Smooth muscle cell of trachea (primary cell): ENCODE measurements at places on chromosomes 6 and 20. TPM values are rescaled to one million over a fixed set of nuclear protein-coding genes. Genes with fewer than 3 reads are reported as not detected.

The WFDC5 gene
- total RNA-seq, result not detected in 2 replicates

The WFDC2 gene
- not detected in 2 replicates for total RNA-seq

The BANF2 gene
- not detected in 2 replicates for total RNA-seq

The MOG gene
- not detected in 2 replicates for total RNA-seq

The RGS17 gene
- 13.4 and 25.5 TPM in 2 replicates for total RNA-seq

The PDE7B gene
- 45.7 and 48.1 TPM in 2 replicates for total RNA-seq

The BRD2 gene
- total RNA-seq, result 102 and 104 TPM in 2 replicates

The SEMG1 gene
- total RNA-seq, result not detected in 2 replicates

The MAN1A1 gene
- 123 and 184 TPM in 2 replicates for total RNA-seq

The DHX16 gene
- 31.7 and 37.1 TPM in 2 replicates for total RNA-seq

The UBE2V1 gene
- 56.4 and 69.0 TPM in 2 replicates for total RNA-seq

The CLPSL2 gene
- total RNA-seq, result not detected in 2 replicates

The HTR1B gene
- total RNA-seq, result 0.15 and 0.17 TPM in 2 replicates

The SLC17A3 gene
- total RNA-seq, result not detected in 2 replicates

The CEP43 gene
- 18.5 and 21.2 TPM in 2 replicates for total RNA-seq

The TREM1 gene
- 0.50 TPM in 1 of 2 replicates, not detected in the other for total RNA-seq

The CRISP2 gene
- total RNA-seq, result not detected in 2 replicates

The EPPIN gene
- total RNA-seq, result not detected in 2 replicates

The EHMT2 gene
- 62.0 and 93.5 TPM in 2 replicates for total RNA-seq

The FOXO3 gene
- 42.9 and 64.3 TPM in 2 replicates for total RNA-seq

The TFAP2A gene
- under 0.01 and 0.29 TPM in 2 replicates for total RNA-seq

The CALHM6 gene
- 0.33 and 0.44 TPM in 2 replicates for total RNA-seq

The SAMD10 gene
- total RNA-seq, result 0.58 and 0.99 TPM in 2 replicates

The GLP1R gene
- total RNA-seq, result not detected in 2 replicates

The BPIFB4 gene
- not detected in 2 replicates for total RNA-seq

The KHDC1 gene
- 7.9 and 8.1 TPM in 2 replicates for total RNA-seq

The MEP1A gene
- total RNA-seq, result not detected in 2 replicates

The HAO1 gene
- total RNA-seq, result not detected in 2 replicates

The BIRC7 gene
- total RNA-seq, result 0.17 TPM in 1 of 2 replicates, not detected in the other

The NKAIN2 gene
- total RNA-seq, result not detected in 2 replicates

The TSBP1 gene
- not detected in 2 replicates for total RNA-seq

The SMIM13 gene
- 3.8 and 8.9 TPM in 2 replicates for total RNA-seq

The ZNF831 gene
- not detected in 2 replicates for total RNA-seq

The TBX18 gene
- total RNA-seq, result 28.1 and 55.7 TPM in 2 replicates

The SLC17A1 gene
- not detected in 2 replicates for total RNA-seq

The WRNIP1 gene
- total RNA-seq, result 32.1 and 53.4 TPM in 2 replicates

The SEL1L2 gene
- not detected in 2 replicates for total RNA-seq

The TFAP2D gene
- total RNA-seq, result not detected in 2 replicates

The EYS gene
- total RNA-seq, result 0.29 and 0.50 TPM in 2 replicates

The TGM3 gene
- total RNA-seq, result under 0.01 TPM in 1 of 2 replicates, not detected in the other

The KCNG1 gene
- 2.5 and 15.2 TPM in 2 replicates for total RNA-seq

The CRYBG1 gene
- total RNA-seq, result 12.6 and 15.6 TPM in 2 replicates

The IMPG1 gene
- not detected in 2 replicates for total RNA-seq

The CDKN1A gene
- total RNA-seq, result 351 and 1,000 TPM in 2 replicates

The PBOV1 gene
- not detected in 2 replicates for total RNA-seq

The ULBP1 gene
- total RNA-seq, result 0.44 and 0.50 TPM in 2 replicates

The SMIM26 gene
- total RNA-seq, result 52.9 and 93.4 TPM in 2 replicates

The RNGTT gene
- 15.7 and 28.8 TPM in 2 replicates for total RNA-seq
